ENCODE measurements at places on chromosomes 2 and 18.

DNA sequence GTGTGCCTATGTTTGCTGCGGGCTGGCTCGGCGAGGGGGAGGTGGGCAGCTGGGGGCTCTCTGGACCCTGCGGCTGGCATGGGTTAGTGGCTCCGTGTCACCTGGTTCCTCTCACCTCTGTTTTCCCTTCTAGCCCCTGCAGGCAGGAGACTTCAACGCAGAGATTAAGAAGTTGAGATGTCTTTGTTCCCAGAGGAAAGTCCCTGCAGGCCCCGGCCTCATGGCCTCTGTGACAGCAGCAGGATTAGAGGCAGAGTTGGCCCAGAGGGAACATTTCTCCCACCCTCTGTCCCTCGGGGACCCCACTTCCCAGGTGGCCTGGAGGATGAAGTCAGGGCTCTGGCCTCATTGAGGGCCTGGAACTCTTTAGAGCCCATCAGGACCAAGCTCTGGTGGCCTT, 56.5 kb downstream of the HPCAL1 start:
- DNase-seq: no peak

GRCh38 chr2:106278112-106278876, 84.2 kb upstream of the UXS1 start:
- no peak for DNase-seq

GRCh38 chr2:43325107-43325811, 98.9 kb upstream of the ZFP36L2 start:
- no peak for DNase-seq

DNA sequence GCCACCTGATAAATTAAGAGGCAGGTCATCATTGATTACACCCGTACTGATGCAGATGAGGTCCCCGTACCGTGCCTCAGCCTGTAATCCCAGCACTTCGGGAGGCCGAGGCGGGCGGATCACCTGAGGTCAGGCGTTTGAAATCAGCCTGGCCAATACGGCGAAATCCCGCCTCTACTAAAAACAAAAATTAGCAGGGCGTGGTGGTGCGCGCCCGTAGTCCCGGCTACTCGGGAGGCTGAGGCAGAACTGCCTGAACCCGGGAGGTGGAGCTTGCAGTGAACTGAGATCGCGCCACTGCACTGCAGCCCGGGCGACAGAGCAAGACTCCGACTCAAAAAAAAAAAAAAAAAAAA, 683 bp upstream of the ENOSF1 start:
- DNase-seq: no peak

DNA sequence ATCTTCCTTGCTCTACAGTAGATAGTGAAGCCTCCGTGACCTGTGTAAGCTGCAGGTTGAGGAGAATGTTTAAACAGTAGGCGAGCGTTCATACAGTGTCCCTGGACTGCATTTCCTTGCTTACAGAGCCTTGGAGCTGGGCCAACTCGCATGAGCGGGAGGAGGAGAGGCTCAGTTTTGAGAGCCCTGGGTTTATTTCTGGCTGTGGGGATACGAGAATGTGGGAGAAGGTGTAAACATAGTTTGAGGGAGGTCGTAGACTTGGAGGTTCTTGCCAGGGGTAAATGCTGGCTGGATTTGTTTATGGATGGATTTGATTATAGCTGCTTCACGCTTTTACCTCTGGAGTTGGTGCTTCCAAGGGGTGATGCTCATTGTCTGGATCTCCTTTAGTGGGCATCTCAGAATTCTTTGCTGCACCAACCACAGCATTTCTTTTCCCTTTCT, 20.8 kb downstream of the CRIM1 start:
- DNase-seq: no peak

- no peak for DNase-seq
These were observed 606.0 kb upstream of the GCFC2 start for GRCh38 chr2:76316691-76317090.

GRCh38 chr2:28411956-28412609, 19.4 kb downstream of the FOSL2 start:
- DNase-seq: no peak

GRCh38 chr18:30094556-30094955, 948.0 kb downstream of the DSC3 start:
- no peak for DNase-seq

- no peak for DNase-seq
These were observed 41.1 kb upstream of the GALNT5 start for GRCh38 chr2:157216286-157216965.

DNA sequence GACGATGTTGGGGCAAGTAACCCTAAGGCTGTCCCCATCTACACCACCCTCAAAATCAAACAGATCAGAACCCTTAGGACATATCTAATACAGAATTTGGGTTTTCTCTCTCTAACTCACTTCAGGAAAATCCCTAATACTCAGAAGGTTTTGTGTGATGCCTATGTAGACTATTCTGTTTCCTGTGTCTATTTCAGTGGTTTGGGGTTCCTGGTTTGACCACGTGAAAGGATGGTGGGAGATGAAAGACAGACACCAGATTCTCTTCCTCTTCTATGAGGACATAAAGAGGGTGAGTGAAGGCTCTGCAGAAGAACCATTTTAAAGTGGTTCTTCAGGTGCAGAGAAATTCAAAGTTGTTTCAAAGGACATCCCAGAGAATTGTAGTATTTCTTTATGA, 16.3 kb downstream of the SULT1C2 start:
- no peak for DNase-seq

DNA sequence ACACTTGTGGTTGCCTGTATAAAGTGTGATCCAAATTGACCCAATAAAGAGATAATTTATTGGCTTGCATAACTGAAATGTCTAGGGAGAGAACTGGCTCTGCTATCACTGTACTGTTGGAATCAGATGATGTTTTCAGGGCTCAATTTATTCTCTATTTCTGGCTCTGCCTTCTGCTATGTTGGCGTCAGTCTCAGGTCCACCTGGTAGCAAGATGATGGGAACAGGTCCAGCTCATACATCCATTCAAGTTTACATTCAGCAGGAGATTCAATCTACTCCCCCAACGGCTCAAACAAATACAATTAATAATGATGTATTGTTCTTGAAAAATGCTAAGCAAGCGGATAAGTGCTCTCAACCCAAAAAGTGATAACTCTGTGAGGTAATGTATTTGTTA, 297.7 kb upstream of the SYT4 start:
- no peak for DNase-seq

GRCh38 chr2:118784860-118785259, 62.6 kb downstream of the EN1 start:
- DNase-seq: no peak

DNA sequence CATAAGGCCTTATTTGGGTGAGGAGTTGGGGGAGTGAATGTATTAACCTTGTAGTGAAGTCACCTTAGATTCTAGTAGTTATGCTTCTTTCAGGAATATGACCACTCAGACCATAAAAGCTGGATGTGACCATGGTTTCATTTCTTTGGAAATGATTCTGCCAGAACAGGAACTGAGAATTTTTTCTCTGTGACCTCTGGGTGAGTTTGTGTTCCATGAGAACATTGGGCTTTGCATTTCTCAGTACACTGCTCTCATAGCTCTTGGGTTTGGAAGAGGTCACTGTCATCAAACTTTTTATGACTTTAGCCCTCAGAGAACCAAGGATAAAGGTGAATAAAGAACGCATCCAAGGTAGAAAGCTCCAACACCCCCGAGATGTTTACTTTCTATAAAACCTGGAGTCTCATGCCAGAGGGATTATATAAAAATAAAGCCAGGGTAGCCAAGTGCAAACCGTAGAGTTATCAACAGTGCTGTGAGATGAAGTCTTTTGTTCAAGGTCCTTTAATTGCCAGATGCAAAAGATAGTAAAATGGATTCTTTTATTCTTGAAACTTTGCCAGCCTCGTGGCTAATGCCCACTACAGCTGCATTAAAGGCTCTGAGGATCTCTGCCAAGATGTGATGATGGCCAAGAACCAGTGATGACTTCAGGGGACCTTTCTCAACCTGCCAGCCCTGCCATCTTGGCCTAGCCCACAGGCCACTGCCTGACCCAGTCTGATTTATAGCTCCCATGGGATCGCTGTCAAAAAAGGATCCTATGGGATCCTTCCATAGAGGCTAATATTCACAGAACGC, 27.8 kb upstream of the MAT2A start:
- no peak for DNase-seq

- DNase-seq: no peak
These were observed 104.3 kb downstream of the KYNU start for GRCh38 chr2:142981756-142982155.

- DNase-seq: no peak
These were observed 398 bp downstream of the INPP5D start for GRCh38 chr2:233060501-233060979.

DNA sequence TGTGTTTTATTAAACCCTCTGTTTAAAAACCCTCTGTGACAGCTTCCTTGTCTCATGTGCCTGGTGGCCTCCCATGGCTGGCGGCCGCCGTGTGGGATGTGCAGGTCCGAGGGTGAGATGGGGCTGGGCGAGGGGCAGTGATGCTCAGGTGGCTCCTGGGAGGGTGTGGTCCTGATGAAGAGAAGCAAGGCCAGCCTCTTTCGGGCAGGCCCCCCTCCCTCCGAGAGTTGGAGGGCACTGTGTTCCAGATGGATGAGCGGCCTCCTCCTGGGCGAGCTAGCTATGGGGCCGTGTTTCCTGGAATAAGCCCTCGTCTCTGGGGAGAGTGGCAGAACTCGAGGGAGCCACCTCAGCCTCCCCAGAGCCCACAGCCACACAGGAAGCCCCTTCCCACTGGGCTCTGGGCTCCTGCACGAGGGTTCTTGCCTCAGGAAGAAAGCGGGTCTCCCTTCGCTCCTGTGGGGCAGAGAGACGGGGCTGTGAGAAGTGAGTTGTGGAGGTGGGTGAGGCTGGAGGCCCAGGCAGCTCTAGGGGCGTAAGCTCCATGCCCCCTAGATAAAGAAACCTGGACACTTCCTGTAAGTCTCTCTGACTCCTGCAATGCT, 72.1 kb downstream of the ASB1 start:
- DNase-seq: no peak

DNA sequence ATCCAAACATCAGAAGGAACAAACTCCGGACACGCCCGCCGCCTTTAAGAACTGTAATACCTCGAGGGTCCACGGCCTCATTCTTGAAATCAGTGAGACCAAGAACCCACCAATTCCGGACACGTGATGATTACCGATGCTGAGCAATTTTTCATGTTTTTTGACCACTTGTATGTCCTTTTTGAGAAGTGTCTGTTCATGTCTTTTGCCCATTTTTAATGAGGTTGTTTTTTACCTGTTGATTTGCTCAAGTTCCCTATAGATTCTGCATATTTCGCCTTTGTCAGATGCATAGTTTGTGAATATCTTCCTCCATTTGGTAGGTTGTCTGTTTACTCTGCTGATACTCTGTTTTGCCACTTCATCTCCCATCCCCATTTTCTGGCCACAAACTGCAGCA, 150.4 kb downstream of the IRS1 start:
- no peak for DNase-seq

DNA sequence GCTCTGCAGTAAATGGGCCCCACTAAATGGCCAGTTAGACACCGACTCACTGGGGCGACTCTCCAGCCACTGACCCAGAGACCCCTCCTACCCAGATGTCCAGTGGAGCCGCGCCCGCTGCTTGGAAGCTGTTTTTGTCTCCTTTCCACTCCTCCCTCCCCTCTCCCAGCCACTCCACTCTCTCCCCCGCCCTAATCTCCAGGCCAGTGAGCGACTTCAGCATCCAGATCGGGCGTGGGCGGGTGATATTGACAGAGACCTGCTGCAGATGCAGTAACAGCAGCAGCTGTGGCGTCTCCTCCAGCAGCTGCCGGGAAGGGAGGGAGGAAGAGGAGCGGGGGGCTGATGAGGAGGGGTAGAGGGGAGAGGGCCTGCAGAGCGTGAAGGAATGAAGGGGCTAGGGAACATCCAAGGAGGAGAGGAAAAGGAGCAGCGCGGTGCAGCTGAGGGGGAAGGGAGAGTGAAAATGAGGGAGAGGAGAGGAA, at the start of gene SCN7A:
SCN7A (minus strand) TSS at position 110 of the 485 bp plus-strand sequence. CDS start 16,553 bp downstream, outside the sequence.
- no peak for DNase-seq

DNA sequence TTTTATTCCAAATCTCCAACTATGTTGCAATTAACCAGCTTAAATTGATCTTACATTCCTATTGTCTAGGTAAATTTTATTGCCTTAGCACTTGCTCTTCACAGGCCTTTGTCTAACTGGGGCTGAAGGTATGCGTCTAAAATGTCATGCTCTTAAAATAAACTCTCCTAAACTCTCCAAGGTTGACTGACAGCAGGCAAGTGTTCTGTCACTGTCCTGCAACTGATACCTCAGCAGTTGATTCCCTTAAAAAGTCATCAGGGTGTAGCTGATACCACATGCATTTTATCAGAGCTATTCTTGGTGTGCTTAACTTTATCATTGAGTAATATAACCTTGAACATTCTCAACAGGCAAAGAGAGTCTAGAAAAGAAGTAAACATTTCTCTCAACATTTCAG, 680 bp downstream of the TTN start:
- DNase-seq: no peak

- DNase-seq: no peak
These were observed 217.7 kb upstream of the TMEFF2 start for GRCh38 chr2:192412394-192412793.

GRCh38 chr2:159564081-159564480, 52.3 kb downstream of the BAZ2B start:
- DNase-seq: no peak

GRCh38 chr2:170505631-170506275, 209.4 kb upstream of the SP5 start:
- DNase-seq: no peak

- DNase-seq: no peak
These were observed 110.2 kb downstream of the ABCA12 start for GRCh38 chr2:215028231-215028630.

GRCh38 chr2:202773301-202773973, 98.1 kb downstream of the ICA1L start:
- DNase-seq: no peak

- no peak for DNase-seq
These were observed 47.2 kb upstream of the REG3G start for GRCh38 chr2:78978340-78978739.

- DNase-seq: no peak
These were observed 113.6 kb downstream of the BABAM2 start for GRCh38 chr2:28004086-28004485.

DNA sequence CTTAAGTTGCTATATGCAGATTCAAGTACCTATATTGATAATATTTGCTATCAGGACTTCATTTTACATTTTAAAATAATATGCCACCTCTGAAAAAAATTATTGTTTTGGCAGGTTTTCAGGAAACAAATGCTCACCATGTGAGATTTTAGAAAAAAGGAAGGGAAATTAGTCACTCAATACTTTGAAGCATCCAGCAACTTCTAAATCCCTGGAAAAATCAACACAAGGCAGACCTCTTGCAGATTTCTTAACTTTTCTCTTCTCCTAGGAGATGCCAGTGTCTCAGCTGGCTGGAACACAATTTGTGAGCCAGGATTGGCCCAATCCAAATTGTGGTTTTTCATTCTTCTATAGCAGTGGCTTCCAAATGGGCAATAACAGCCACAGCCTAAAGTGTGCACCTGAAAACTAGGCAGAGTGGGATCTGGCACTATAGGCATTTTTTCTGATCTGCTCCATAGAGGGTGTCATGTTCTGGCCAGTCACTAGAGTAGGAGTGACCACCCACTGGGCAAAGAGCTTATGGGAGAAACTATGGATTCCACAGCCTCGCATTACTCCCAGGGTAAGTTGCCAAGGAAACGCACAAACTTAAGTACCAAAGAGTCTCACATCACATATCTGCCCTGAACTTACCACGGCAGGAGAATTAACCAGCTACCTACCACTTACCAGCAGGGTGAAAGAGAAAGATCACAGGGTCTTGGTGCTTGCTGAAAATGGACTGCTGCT, 28.1 kb upstream of the THOC1 start:
- DNase-seq: no peak

Data from stimulated activated CD8-positive, alpha-beta memory T cell treated with anti-CD3 and anti-CD28 coated beads, Interleukin-15, amount 100 ng/mL, for 24 hours (primary cell).